CD4-positive, CD25-positive, alpha-beta regulatory T cell (primary cell): ENCODE measurements at places on chromosomes 11 and 22. TPM values are rescaled to one million over a fixed set of nuclear protein-coding genes. Genes with fewer than 3 reads are reported as not detected.

Gene PKNOX2
- not detected for total RNA-seq

Gene C2CD2L
- 21.1 TPM for total RNA-seq

GRCh38 chr11:69395287-69395686 lies 86.2 kb upstream of the LINC01488 start:
- no peaks in the 10 kb centered on the region for H3K27me3 ChIP-seq
- no peak overlapping the region for H3K4me3 ChIP-seq
- H3K36me3 ChIP-seq: no peaks in the 10 kb centered on the region
- H3K4me1 ChIP-seq: no peaks in the 10 kb centered on the region
- H3K27ac ChIP-seq: no peak overlapping the region
- DNase-seq: no peak

- DNase-seq: no peak
- H3K4me1 ChIP-seq: peaks cover 54% of the 10 kb centered on the region
- H3K4me3 ChIP-seq: no peak overlapping the region
- H3K27ac ChIP-seq: peak overlapping the region; percentile 43
Measured at GRCh38 chr11:61119055-61119454, 16.8 kb downstream of the CD5 start.

DNA sequence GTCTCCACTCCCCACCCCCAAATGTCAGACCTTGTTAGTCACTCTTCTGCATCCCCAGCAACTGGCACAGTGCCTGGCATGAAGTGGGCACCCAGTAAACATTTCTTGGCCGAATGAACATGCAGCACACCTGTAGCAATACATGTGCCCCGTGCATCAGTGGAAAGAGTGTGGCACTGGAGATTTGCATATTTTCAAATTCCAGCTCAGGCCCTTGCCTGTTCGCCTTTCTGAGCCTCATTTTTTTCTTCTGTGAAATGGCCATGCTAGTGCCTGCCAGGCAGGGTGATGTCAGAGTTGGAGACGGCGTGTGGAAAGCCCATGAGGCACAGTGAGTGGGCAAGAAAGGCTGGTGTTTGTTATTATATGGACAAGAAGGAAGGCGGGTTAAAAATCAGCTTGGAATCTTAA lies 38.7 kb downstream of the CD82 start:
- no peak for DNase-seq
- no peak overlapping the region for H3K4me3 ChIP-seq
- H3K36me3 ChIP-seq: peaks cover 42% of the 10 kb centered on the region
- H3K27me3 ChIP-seq: no peaks in the 10 kb centered on the region
- peaks cover 22% of the 10 kb centered on the region for H3K4me1 ChIP-seq
- no peak overlapping the region for H3K27ac ChIP-seq

GRCh38 chr11:110778343-110778742 lies 66.1 kb upstream of the ARHGAP20 start:
- H3K4me1 ChIP-seq: no peaks in the 10 kb centered on the region
- no peak overlapping the region for H3K27ac ChIP-seq
- DNase-seq: no peak
- no peaks in the 10 kb centered on the region for H3K36me3 ChIP-seq
